ENCODE measurements at places on chromosomes 16 and 17. TPM values are rescaled to one million over a fixed set of nuclear protein-coding genes. Genes with fewer than 3 reads are reported as not detected.

DNA sequence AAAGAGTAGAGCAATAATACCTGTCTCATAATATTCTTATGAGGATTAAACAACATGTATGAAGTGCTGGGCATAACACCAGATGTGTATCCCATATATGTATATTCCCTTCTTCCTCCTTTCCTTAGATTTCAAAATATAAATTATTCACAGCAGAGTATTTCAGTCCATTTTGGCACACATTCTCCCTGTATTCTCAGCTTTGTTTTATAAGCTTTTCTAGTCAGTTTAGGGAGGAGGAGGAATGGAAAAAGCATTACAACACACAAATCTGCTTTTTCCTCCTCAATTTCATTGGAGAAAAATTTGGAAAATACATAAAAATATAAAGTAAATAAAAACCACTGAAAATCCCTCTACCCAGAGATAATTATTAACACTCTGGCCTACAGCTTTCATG is 46.6 kb upstream of the CORO6 start:
- no peaks in the 10 kb centered on the region for H3K27me3 ChIP-seq
- peaks cover 29% of the 10 kb centered on the region for H3K4me1 ChIP-seq
- H3K4me3 ChIP-seq = no peak overlapping the region
- H3K27ac ChIP-seq = no peak overlapping the region

GRCh38 chr16:86789621-86790051 is 211.3 kb downstream of the FOXL1 start:
- no peak overlapping the region for H3K4me3 ChIP-seq
- H3K27ac ChIP-seq = no peak overlapping the region
- H3K36me3 ChIP-seq = no peaks in the 10 kb centered on the region
- no peak for DNase-seq
- peaks cover 4% of the 10 kb centered on the region for H3K27me3 ChIP-seq

- peaks cover 23% of the 10 kb centered on the region for H3K4me1 ChIP-seq
- H3K36me3 ChIP-seq = no peaks in the 10 kb centered on the region
- no peaks in the 10 kb centered on the region for H3K27me3 ChIP-seq
- no peak overlapping the region for H3K4me3 ChIP-seq
- H3K27ac ChIP-seq = peak overlapping the region; percentile 81
Observed at GRCh38 chr17:82216301-82217119, 3.9 kb upstream of the CCDC57 start.

GRCh38 chr16:54397190-54397835 is 110.7 kb upstream of the IRX3 start:
- DNase-seq = no peak
- no peak overlapping the region for H3K27ac ChIP-seq
- no peaks in the 10 kb centered on the region for H3K4me1 ChIP-seq
- no peaks in the 10 kb centered on the region for H3K36me3 ChIP-seq
- H3K4me3 ChIP-seq = no peak overlapping the region
- H3K27me3 ChIP-seq = no peaks in the 10 kb centered on the region

- no peak for DNase-seq
- no peaks in the 10 kb centered on the region for H3K4me1 ChIP-seq
- no peaks in the 10 kb centered on the region for H3K27me3 ChIP-seq
- H3K4me3 ChIP-seq = no peak overlapping the region
Observed at GRCh38 chr16:82506692-82507670, 119.8 kb upstream of the CDH13 start.

- no peaks in the 10 kb centered on the region for H3K36me3 ChIP-seq
- peaks cover 4% of the 10 kb centered on the region for H3K27me3 ChIP-seq
- no peak overlapping the region for H3K4me3 ChIP-seq
- H3K4me1 ChIP-seq = peaks cover 1% of the 10 kb centered on the region
- DNase-seq = no peak
Observed at GRCh38 chr16:70678898-70679670, 6.8 kb downstream of the MTSS2 start.

DNA sequence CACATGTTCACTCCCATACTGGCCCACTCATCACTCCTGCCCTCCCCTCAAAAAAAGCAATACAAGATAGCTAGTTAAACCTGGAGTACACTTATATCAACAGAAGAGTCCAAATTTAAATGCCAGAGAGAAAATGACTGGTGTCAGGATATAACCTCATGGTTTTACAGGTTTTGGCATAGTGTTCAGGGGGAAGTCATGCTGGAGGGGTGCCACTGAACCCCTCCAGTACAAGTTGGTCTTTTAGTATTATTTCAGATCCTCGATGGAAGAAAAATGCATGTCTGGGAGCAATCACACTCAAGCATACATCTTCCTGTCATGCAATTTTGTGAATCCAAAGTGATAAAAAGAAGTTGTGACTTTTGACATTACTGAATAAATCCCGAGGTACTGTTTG is 10.5 kb downstream of the NACA2 start:
- no peak overlapping the region for H3K4me3 ChIP-seq
- DNase-seq = no peak
- H3K27ac ChIP-seq = no peak overlapping the region
- no peaks in the 10 kb centered on the region for H3K36me3 ChIP-seq
- H3K27me3 ChIP-seq = peaks cover 27% of the 10 kb centered on the region

DNA sequence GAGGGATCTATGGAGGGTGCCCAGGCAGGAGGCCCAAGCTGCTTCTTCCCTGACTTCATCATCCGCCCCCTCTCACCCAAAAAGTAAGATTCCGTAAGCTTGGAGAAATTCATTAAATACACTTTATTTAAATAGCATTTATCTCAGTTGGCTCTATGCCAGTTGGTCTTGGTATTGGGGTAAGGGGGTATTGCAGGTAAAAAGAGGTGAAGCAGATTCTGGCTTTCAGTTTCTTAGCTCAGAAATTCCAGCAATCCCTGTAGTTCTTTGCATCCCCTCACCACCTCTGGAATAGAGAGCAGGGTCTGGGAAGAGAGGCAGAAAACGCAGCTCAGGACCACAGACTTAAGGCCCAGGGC is 750 bp upstream of the ALDOC start:
- H3K4me1 ChIP-seq = peaks cover 52% of the 10 kb centered on the region
- no peak overlapping the region for H3K4me3 ChIP-seq
- H3K36me3 ChIP-seq = peaks cover 69% of the 10 kb centered on the region
- no peak for DNase-seq
- H3K27me3 ChIP-seq = no peaks in the 10 kb centered on the region

Gene SMIM22
- total RNA-seq = not detected
